ENCODE measurements at places on chromosomes 4 and X.
A peak's percentile ranks its signal among the peaks of the same experiment; 100 is the strongest.

- DNase-seq = no peak
Observed at GRCh38 chr4:110248831-110249253, 50.4 kb upstream of the ELOVL6 start.

DNA sequence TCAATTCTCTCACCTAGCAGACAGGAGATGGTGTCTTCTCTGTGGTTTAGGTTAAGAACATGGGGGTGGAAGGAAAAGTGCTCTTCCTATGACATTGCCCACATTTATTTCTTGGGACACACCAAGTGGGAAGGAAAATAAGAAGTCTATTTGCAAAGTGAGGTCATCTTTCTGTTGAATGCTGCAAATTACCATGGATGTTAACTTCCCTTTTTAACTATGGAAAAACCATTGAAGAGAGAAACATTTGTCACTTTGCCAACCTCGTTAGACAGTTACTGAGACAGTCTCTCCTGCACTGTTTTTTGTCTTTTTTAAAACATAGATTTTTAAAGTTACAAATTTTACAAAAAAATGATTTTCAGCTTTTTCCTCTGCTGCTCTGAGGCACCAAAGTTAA is 72.8 kb upstream of the BEND4 start:
- DNase-seq = no peak

DNA sequence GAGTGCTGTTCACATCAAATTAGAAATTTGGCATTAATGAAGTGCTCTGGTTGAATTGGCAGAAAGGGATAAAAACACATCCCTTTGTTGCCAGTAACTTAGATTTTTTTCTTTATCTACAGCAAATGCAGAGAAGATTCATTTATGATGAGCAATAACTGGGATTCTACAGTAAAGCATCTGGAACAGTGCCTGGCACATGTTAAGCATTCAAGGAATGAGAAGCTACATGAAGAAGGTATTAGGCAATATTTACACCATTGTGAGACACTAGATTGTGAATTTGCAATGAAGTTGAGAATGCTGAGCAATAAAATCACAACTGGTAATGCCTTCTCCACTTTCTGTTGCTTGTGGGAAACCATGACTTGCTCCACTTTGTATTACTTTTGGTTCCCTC is 33.5 kb downstream of the PCDH19 start:
- no peak for DNase-seq

DNA sequence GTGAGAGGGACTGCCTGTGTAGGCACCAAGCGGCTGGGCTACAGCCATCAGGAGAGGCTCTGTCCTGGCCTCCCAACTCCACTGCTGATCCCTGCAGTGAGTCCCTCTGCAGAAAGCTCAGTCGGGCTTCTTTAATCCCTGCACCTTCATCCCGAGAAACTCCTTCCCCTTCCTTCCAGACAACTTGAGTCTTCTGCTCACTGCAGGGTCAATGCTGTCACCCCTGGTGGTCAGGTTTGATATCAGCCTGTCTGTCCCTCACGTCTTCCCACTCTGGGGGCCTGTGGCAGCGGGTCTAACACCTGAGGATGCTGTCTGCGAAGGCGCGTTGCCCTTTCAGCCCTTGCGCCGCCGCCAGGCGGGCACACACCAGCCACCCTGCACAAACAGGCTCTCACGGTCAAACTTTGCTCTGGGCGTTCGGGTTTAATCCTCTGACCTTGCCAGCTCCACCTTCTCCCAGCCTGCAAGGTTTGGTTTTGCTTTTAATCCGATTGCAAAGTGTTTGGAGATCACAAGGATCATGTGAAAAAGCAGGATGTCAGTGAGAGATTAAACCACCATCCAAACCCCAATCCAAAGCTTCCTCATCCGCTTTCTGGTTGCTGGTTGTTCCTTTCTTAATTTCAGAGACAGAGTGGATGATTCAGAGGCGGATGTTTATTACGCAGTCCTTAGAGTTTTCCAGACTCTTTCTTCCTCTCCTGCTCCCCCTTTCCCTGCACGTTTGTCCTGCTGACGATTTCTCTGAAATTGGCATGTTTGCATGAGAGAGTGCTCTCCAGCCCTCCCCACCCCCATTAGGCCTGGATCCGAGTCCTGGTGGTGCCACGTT is 74.8 kb upstream of the SLC34A2 start:
- DNase-seq = no peak

DNA sequence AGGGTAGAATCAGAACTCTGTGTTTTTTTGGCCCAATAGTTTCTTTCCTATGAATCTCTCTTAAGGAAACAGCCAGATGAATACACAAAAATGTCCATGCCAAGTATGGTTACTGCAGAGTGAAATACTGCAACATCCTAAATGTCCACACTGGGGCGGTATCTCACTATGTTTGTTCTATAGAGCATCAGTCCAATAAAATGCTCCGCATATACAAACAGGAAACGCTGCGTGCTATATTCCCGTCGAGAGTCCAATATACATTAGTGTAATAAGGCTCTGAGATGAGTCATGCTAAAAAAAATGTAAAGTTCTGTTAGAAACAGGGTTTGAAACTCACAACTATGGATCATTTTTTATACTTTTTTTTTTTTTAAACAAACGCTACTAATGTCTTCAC is 72.9 kb upstream of the ENOX2 start:
- peak; percentile 28 for DNase-seq
